ENCODE measurements at places on chromosomes 13 and 19.
A peak's percentile ranks its signal among the peaks of the same experiment; 100 is the strongest.

DNA sequence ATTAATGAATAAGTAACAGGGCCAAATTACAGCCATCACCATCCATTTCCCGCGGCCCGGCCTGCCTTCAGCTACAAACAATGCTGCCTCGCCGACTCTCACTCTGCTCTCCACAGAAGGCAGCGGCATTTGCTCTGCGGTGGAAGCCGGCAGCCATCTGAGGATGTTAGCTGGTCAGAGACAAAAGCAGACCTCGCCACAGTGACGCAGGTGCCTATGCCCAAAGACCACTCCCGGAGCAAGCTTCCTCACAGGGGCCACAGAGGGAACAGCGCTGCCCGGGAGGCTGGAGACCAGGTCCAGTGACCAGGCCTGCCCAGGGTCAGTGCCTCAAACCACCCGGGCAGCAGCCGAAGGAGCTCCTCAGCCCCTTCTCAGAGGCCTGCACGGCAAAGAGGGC lies 16.4 kb downstream of the PEPD start:
- DNase-seq: peak; percentile 25

DNA sequence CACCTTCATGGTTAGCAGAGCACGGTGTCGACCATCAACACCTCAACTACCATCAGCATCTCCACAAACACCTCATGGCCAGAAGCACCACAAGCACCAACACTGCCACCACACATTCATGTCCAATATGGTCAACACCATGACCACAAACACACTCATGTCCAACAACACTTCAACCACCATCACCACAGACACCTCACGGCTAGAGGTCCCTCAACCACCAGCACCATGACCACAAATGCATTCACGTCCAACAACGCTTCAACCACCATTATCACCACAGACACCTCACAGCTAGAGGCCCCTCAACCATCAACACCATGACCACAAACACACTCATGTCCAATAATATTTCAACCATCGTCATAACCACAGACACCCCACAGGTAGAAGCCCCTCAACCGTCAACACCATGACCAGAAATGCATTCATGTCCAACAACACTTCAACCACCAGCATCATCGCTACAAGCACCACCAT lies 10.2 kb downstream of the TRAPPC5 start:
- DNase-seq: no peak

DNA sequence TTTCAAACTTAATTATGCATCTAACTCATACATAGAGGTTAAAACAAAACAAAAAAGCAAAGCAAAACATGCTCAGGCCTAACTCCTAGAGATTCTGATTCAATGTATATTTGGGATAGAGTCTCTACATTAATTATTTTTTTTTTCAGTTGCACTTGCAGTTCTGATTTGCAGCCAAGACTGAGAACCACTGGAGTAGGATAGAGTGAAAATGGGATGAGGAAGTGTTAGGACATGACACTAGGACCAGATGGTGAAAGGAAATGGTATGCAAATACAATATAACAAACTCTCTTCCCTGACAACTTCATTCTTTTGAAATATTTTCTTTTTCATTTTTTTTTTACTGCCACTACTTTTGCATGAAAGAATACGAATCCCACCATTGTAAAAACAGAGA lies 1.8 kb downstream of the CCDC122 start:
- no peak for DNase-seq

- DNase-seq: peak; percentile 66
Measured at GRCh38 chr13:24112791-24113190, 47.7 kb upstream of the SPATA13 start.

- DNase-seq: no peak
Measured at GRCh38 chr19:45070861-45071544, 5.3 kb downstream of the ZNF296 start.

DNA sequence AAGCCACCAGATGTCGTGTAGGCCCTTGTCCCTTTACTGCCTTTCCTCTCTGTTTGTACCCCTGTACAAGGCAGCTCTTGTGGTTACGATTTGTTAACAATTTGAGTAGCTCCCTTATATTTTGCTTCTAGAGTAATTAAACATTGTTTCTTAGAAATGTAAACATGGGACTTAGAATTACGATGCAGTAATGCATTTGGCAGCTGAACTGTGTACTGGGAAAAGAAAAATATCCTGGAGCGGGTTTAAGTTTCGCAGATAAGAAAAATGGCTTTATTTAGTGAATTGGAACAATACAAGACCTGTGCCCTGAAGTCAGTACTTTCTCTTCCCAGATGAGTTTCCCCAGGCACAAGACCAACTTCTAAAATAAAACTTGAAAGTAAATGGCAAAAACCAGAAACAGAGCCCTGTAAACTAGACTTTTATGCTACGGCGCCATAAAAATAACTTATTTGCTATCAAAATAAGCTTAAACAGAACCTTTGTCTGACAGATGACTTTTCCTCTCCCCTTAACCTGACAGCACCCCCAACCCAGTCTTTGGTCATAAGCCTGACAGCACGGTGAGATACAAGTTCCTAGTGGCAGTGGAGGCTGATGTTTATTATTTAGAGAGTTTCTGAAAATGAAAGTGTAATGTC lies 63.0 kb downstream of the LRCH1 start:
- no peak for DNase-seq

DNA sequence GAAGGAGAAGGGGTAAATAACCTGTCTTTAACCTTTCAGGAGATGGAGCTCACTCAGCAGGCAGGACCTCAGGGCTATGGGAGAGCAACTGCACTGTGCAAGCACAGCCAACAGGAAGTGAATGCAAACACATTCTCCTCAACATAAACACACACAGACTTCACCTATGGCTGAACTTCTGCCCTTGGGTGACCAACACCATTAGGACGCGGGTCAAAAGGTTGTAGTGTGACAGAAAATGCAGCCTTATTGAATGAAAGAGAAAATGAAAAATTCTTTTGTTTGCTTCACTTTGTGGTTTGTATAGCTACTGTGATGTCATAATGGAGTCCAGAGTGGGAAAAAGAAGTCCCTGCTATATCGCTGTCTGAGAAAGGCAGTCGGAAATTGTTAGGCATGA lies 323.0 kb downstream of the NDFIP2 start:
- DNase-seq: no peak

DNA sequence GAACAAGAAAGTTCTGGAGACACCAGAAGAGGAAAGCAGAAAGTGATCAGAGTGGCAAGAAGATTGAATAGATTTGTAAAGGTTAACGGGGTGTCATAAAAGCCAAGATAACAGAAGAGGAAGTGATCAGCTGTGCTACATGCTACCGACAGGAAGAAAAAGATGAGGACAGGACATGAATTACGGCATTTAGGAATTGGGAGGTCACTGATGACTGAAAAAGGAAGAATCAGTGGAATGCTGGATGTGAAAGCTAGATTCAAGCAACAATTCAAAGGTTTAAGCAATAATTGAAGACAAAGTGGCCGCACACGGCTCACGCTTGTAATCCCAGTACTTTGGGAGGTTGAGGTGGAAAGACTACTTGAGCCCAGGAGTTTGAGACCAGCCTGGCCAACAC lies 15.1 kb downstream of the ZNF160 start:
- DNase-seq: no peak
